ENCODE measurements at places on chromosomes 6 and 20.

DNA sequence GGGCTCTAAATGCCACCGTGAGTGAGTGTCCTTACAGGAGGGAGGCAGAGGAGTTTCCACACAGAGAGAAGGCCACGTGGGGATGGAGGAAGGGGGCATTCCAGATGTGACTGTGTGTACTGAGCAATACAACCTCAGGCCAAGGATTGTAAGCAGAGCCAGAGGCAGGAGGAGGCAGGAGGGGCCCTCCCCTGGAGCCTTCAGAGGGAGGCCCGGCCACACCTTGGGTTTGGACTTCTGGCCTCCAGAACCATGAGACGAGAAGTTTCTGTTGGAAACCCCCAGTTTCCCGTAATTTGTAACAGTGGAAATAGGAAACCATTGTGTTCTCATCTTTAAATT, 9.3 kb upstream of the KIF25 start:
- DNase-seq, result no peak

GRCh38 chr20:38193586-38194105, 28.6 kb upstream of the TGM2 start:
- no peak for DNase-seq

DNA sequence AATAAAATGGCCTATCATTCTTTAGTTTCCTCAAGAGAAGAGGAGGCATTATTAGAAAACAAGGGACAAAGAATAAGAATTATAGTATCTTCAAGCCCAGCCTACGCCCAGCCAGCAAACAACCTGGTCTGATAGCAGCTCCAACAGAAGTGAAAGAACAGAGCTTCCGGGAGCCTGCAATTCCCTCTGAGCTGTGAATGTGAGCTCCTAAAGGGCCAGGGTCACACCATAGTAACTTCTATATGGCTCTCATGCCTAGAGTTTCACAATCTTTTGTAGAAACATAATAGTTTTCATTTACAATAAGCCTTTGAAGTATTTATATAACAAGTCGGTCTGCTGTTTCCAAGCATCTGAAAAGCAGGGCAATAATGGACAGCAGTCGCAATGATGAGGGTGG, 116.5 kb downstream of the SMLR1 start:
- DNase-seq, result no peak

GRCh38 chr6:19424853-19425252, 412.3 kb upstream of the ID4 start:
- DNase-seq, result no peak

GRCh38 chr20:8388141-8388540, 256.1 kb downstream of the PLCB1 start:
- DNase-seq, result no peak

DNA sequence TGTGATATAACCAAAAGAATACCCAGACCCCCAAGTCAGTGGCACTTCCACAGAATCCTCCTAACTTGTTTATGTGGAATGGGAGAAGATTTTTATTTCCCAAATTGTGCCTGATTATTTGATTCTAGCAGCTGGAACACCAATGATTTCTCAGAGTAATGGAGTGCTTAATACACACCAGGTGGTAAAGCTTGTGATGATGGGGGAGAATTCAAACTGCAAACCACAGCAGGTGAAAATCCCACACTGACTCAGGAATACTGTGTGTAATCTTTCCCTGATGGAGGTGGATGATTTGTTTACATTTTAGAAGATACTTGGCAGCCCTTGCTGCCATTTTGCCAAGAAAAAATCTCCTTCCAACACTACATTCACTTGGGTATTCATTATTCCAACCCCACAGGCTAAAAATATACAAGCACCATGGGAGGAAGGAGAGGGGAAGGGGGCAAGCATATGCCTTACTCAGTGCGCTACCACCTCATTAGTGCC, 212.7 kb upstream of the PLN start:
- DNase-seq, result no peak

DNA sequence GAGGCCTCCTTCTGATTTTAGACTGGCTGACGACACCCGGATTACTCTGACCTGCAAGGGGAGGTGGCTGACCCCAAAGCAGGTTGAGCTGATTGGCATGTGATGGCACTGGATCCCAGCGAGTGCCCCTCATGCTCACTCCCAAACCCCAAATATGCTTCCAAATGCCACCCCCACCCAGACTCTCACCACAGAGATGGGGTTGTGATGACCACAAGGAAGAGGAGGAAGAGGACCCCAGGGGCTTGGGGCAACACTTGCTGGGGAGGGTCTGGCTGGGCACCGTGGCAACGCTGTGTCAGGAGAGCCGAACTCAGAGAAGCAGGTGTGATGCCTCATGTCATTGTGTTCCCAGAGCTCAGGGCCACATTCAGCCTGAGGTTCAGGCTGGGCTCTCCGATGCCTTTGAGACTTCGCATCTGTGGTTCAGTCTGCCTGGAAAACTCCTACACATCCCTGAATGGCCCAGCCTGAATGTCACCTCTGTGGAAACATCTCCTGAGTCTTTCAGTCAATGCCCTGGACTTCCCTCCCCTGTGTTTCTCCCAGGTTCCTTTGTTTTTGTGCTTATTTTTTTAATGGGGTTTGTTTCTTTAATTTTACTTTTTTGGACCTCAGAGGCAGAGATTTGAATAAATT, 169.1 kb upstream of the PMEPA1 start:
- DNase-seq, result no peak

- no peak for DNase-seq
Measured at GRCh38 chr6:122078481-122078880, 321.0 kb upstream of the HSF2 start.

GRCh38 chr6:14243597-14243996, 126.0 kb downstream of the CD83 start:
- DNase-seq, result no peak

DNA sequence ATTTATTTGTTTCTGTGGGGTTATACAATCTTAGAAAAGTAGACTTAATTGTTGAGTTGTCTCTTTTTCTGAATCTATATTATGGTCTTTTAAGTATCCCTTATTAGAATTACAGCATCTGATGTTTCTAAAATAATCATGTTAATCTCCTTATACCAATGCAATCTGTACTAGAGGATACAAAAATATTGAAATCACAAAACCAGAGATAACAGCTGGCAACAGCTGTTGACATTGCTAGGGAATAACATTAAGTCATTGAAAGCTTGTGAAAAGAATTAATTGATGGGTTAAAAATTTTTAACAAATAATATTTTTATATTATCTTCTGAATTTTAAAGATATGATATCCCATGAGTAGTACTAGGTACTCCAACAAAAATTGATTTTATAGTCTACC, 162.6 kb downstream of the COL19A1 start:
- no peak for DNase-seq

GRCh38 chr6:31228476-31228875, 43.4 kb downstream of the HLA-C start:
- DNase-seq, result no peak
